ENCODE measurements at places on chromosomes 1 and 21.

DNA sequence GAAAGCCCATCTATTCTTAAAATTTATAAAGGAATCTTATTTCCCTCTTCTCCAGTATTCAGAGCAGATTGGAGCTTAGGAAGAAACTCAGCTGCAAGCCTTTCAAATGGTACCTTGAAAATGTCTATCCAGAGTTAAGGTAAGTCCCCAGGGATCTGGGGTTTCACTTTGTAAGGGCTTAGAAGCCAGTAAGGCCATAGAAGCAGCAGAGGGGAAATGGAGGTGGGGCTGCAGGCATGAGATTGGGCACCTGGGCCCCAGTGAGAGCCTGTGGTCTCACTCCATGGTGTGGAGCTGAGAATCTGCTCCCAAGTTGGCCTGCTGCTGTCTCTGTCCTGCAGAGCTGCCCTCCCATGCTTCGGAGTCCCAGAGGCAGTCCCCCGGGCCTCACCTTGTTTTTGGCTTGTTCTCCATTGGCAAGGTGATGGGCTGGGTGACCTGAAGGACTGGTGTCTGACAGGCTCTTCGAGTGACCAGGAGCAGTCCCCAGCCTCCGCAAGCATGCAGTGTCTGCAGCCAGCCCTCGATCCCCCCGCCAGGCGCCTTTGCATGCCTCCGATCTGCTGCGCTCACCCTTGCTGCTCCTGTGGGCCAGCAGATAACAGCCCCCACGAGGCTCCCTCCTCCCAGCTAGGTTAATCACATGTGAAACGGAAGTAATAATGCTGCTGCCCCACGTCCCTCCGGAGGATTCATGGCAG is 163.1 kb downstream of the PGBD5 start:
- no peak for DNase-seq

DNA sequence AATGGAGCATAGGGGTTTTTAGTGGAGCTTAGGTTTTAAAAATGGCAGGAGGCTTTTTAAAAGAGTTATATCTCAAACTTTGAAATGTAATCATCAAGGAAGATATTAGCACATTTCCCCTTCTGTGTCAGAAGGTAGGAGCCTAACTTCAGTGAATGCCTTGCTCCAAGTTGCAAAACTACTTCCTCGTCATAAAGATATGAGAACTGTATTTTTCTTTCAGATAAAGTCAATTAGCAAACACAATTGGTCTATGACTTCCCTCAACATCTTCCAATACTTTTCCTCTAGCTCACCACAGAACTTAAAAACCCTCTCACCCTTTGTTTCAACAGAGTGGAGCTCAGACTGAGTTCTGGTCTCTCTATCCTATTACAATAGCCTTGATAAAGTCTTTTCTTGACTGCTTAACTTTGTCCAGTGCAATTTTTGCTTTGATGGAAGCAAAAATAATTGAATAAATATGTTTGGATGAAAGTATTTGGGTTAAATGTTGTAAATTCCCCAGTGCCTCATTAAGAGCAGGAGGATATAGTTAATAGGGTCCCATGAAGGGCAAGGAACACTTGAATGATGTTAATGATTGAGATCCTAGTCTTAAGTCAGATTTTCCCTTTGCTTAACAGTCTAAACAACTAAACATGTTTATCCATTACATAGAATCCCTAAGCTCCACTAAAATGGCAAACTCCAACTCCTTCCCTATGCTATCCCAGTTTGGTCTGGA is 58.9 kb downstream of the TNFSF18 start:
- DNase-seq = no peak

GRCh38 chr1:74517599-74518051 is 5.2 kb upstream of the LRRC53 start:
- DNase-seq = no peak

DNA sequence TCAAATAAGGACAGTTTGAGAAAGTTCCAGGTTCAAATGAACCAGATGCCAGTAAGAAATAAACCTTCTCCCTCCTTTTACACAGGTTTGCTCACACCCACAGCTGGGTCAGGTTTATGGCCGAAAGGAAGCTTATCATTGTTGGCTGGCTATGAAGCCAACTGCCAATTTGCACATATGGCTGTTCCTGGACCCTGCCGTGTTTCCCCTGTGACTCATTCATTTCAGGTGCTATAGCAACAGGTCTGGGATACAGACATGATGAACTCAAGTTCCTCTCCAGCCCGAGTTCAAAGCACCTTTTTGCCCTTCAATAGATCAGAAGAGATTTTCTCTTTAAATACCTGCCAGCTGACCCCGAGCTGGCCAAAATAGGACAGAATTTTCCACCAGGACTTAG is 134.4 kb upstream of the SMYD2 start:
- DNase-seq = no peak

DNA sequence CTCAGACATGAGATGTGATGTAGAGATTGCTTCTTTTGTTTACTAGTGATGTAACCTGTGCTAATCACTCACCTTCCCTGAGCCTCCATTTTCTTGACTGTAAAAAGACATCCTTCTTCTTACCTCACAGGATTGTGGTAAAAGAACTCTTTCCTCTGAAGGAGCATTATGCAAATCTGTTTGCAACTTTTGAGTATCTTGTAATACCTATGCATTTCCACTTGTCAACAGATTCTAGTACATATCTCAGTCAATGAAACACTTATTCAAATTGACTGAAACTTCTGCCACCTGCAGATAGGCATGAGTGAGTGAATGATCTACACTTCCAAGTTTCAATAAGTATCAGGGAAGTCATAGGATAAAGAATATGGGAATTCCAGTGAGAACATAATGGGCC is 174.7 kb downstream of the HHIPL2 start:
- DNase-seq = no peak

DNA sequence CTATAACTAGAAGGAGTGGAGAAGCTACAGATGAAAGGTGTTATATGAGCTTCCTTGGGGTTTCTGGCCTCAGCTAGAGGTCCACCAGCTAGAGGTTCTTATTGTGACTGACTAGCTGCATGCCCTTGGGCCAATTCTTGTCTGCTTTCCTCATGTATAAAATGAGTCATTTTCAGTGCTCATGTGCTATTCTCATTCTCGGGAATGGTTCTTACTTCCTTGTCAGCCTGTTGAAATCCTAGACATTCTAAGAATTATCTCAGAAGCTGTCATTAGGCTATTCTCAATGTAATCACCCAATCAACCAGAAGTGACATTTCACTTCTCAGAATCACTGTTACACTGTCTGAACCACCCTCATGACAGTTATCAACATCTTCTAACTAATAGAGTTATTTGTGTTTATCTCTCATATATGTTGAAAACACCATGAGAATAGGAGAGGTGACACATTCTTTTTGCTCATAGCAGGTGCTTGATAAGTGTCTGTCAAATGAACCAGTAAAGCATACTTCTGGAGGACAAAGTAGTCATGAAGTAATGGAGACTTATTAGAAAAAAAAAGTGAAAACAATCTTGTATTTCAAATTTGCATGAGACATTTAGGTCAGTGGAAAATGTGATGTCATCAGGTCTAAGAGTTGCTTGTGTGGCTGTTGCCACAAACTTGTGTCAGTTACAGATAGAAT is 122.8 kb upstream of the IVNS1ABP start:
- peak; percentile 67 for DNase-seq

GRCh38 chr1:167821969-167822685 is 91.8 kb downstream of the ADCY10 start:
- DNase-seq = peak; percentile 67

- no peak for DNase-seq
Measured at GRCh38 chr1:229951856-229952534, 115.0 kb upstream of the GALNT2 start.

DNA sequence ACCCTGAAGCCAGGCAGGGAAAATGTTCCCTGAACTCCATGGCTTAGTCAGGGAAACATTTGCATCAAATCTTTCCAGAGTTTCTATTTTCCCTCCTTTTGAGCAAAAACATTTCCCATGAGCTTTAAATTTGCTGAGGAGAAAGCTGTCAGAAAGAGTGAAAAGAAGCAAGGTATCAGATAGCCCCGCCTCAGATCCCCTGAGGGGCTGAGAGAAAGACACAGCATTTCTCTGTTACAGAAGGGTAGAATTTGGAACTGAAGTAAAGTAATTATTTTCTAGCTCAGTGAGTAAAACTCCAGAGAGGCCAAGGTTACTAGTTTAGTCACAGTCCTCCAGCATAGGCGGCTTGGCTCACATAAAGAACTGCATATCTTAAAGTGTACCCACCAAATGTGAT is 10.6 kb downstream of the FMO1 start:
- no peak for DNase-seq

- no peak for DNase-seq
Measured at GRCh38 chr1:119662034-119662437, 14.0 kb upstream of the ZNF697 start.

DNA sequence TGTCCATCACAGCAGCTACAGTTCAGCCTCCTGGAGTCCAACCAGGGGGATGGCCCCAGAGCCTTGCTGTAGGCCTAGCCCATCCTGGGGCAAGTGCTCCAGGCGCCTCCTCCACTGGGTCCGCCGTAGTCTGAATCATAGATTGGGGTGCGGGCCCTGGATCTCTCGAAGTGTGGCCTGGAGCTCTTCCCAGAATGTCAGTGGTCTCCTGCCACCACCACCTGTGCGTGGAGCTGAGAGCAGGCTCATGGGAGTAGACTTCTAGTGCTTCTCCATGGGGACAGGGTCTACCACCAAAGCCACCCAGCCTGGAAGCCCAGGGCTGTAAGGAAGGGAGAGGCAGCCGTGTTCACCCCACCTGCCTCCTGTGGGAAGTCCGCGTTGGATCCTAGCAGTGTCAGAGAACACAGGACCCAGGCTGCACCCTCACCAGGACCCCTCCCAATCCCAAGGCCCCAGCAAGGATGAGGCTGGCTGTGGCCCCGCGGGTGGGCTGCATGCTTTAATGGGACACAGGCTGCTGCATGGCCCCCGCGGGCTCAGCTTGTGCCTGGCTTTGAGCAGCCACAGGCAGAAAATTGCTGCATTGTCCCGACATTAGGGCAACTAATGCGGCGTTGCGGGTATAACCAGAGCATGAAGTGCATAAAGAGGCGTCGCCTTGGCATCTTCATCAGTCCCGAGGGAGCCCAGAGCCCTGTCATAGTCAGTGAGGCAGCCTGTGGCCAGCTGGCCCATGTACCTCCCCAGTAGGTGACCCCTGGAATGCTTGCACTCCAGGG is 735 bp upstream of the HES3 start:
- DNase-seq = no peak

DNA sequence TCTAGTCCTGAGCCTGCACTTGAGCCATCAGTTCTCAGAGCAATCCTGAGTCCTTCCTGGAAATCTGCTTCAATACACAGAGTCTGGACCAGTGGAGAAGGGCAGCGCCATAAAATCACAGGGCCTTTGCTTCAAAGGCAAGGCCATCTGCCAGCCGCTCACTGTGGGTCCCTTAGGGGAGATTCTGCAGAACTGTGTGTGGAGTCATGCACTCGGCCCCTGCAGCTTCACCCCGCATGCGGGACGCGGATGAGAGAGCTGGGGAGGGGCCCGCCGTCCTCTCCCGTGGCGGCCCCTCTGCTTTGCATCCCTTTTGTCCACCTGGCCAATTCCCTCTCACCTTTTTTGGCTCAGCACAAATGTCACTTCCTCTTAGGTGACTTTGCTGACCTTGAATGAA is 311.2 kb upstream of the VAMP3 start:
- no peak for DNase-seq

DNA sequence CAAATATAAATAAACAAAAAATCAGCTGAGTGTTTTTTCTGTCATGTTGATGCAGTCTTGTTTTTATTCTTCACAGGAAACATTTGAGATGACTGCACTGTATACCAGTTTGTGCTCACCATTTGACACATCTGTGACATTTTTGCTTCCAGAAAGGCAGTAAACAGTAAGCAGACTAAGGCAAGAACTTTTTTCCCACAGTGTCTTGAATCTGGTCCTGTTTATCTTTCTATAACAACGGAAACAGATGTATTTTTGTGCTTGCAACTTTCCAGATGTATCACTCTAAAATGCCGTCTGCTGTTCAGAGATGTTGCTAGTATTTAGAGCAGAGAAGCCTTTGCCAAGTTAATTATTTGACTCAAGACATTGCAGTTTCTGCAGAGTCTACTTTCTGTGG is 105.5 kb downstream of the ZC3H11B start:
- DNase-seq = peak; percentile 37

DNA sequence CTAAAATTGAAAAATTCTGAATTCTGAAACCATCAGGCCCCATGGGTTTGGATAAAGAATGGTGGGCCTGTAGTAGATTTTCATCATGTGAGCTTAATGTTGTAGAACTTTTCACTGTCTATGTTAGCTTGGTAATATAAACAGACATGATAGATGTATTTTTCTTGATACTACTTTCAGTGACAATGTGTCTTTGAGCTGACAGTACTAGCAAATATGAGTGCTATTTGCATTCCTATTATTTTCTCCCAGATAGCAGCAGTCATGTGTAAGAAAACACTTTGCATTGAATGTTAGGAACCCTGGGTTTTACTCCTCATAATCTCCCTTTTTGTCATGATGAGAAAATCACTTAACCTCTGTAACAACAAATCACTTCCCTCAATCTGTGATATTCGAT is 18.1 kb downstream of the KMO start:
- no peak for DNase-seq

- DNase-seq = peak; percentile 31
Measured at GRCh38 chr1:8070381-8070811, 44.3 kb upstream of the ERRFI1 start.

- no peak for DNase-seq
Measured at GRCh38 chr1:116409751-116410191, 36.7 kb downstream of the ATP1A1 start.
